ENCODE measurements at places on chromosomes 11 and 22.

GRCh38 chr11:69333149-69333710 is 39.3 kb downstream of the MYEOV start:
- DNase-seq: no peak

- DNase-seq: no peak
Measured at GRCh38 chr11:86159581-86159891, 85.0 kb upstream of the EED start.

DNA sequence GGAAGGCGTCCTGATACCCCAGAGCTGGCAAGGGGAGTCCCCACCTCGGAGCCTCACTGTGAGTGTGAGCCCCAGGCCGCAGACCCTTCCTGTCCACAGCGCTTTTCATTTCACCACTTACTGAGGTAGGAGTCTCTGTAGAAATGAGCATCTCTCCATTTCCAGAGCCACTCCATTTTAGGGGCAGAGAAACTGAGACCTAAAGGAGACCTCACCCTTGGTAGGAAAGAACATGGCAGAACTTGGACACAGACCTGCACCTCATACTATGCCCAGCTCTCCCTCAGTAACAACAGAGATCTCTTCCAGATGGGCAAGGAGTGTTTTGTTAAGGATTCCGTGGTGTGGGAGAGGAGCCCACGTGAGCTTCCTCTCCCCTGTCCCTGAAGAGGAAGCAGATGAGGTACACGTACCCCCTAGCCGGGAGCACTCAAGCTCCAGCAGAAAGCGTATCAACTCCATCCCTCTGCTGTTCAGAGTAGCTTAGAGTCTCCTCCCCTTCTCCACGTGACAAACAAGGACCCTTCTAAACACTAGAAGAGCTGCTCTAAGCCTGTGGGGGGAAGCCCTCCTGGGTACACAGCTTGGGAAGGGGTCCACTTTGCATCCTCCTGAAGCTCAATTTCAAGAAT is 532 bp upstream of the VSIG2 start:
- DNase-seq: no peak

- no peak for DNase-seq
Measured at GRCh38 chr11:102346456-102346747, 612 bp upstream of the BIRC2 start.

DNA sequence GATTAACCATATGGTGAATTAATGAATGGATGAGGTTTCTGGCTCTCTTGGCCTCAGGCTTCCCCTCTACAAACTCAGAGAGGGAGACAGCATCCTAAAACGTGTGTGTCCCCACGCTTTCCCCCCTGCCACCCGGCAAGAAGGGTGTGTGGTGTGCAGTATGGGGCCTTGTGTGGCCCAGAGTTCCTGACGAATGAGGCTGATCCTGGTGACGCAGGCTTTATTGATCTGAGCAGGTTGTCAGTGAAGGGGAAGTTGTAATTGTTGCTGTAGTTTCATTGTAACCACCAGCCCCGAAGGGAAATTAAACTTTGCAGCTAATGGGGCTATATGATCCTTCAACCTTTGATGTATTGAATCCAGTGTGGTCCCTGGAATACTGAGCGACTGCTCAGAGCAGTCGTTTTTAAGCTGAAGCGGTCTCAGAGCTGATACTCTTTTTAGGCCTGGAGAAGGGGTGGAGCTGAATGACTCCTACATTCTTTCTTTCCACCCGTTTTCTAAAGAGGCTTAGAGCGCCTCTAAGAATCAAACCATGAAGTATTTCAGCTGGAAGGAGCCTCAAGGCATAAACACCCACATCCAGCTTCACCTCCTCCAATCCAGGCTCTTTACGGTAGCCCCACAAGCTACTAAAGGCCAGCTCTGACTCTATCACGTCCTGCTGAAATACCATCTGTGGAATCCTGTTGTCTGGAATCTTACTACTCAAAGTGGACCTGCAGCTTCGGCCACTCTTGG is 284.7 kb downstream of the MIAT start:
- no peak for DNase-seq

DNA sequence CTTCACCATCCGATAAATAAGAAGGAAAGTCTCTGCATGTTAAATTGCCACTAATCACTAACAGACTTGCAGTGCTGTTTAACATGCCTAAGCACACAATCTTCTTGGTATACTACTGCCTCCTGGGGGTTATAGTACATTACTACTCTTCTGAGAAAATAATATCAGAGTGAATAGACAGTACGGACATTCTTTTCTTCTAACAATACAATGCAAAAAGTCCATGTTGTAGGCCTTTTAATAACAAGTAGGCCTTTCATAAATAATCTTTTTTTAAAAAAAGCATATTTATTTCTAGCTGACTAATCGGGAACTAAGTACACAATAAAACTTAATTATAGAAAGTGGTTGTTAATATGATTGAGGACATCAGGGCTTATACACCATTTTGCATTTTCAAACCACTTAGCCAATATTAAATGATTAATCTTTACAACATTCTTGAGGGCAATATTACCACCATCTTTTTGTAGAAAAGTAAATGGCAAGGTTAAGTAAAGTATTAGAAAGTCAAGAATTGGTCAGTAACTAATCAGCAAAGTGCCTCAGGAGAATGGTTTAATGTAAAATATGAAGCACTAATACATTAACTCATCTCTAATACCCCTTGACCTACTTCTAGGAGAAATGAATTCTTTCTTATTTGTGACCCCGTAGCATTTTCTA is 84.7 kb downstream of the TTC28 start:
- DNase-seq: no peak

DNA sequence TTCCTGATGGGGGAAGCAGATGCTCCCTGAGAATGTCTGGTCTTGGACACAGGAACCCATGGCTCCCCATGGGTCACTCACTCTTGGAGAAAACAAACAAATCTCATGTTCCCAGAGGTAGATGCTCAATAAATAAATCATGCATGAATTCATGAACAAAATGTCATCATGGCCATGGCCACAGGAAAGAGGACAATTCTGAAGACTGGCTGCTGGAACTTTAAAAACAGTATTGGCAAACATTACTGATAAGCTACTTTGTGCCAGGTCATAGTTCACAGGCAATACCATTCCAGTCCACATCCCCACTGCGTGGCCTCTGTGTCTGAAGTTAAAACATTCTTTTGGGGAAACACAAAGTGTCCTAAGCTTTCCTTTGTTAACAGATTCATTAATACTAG is 9.2 kb upstream of the SMIM35 start:
- DNase-seq: no peak

DNA sequence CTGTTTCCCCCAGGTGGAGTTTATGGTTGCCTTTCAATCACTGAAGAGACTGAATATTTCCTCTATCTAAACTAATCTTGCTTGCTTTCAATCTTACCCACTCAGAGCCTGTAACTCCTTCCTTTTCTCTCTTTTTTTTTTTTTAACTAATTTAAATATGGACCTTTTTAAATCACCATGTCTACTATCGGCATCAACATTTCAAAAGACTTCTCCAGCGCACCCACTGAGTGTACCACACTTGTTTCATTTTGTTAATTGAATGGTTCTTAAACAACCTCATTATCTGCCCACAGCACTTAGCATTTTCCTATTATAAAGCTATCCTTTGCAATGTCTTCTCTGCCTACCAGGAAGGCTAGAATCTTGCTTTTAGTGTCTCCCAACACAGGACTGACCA is 1212.5 kb downstream of the LRRC4C start:
- no peak for DNase-seq

DNA sequence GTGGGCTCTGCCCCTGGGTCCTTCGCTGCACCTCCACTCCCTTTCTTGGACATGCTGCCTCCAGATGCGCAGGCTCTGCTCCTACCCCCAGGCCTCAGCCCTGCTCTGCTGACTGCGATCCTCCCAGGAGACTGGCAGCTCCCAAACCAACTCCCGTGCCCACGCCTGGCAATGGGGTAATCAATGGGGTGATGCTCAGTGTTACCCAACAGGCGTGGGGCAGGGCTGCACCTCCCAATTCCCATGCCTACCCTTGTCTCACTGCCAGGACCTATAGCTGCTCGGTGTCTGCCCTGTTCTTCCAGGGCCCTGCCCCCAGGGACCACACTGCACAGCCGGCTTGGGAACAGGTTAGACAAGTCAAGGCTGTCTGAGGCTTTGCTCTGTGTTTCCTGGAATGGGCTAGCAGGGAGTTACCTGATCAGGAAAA is at the start of gene ALDH3B2:
Gene ALDH3B2, minus strand, starts transcription at position 182 of the 430 bp plus-strand sequence. CDS start 7,688 bp downstream, outside the sequence.
- no peak for DNase-seq

DNA sequence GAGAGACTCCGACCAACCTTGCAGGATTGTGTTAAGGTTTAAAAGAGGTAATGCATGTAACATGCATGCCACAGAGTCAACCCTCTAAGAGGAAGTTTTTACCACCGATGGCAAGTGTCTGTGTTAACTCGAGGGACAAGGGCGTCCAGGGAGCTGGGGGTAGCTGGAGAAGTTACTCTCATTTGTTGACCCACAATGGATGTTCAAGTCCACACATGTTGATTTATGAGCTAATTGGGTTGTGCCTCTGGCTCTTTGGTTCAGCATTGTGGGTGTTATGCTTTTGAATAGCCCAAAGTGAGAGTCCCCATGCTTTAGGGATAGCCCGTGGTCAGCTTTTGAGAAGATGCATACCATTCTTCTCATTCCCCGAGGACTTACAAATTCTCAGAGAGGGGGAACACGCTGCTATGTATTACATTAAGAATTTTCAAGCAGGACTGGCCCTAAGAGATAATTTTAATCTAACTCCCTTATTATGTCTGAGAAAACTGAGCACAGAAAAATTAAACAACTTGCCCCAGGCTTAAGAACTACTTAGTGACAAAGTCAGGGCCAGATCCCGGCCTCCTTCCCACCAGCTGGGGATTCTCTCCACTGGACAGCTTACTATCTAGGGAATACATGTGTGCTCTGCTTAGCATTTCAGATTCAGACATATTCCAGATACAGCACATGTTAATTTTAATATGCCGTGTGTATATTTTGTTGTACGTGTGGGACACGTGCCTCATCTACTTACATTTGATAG is 5.2 kb upstream of the PLET1 start:
- DNase-seq: no peak

DNA sequence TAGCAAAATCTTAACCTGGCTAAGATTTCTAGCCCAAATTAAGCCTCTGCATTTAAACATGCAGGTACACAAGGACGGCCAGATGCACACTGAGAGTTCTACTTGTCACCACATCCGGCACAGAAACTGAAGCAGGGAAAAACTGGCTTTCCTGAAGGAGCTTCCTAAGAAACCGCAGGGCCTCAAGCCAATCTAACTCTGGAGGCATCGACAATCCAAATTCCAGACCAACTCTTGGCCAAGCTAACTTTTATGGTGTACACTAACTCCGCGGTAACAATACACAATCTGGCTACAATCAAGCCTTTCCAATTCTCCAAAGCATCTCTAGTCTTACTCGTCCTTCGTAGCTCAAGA is 1.2 kb downstream of the MSANTD2 start:
- DNase-seq: no peak
